COLO829 (cell line): ENCODE measurements at places on chromosomes 3 and 15.

- DNase-seq = peak; percentile 16
Measured at GRCh38 chr3:2156244-2156847, 57.7 kb downstream of the CNTN4 start.

GRCh38 chr15:92417716-92418115 is 24.0 kb downstream of the ST8SIA2 start:
- no peak for DNase-seq

- no peak for DNase-seq
Measured at GRCh38 chr3:46859001-46859710, 4.1 kb downstream of the MYL3 start.

- no peak for DNase-seq
Measured at GRCh38 chr3:97901313-97902248, 70.7 kb downstream of the RIOX2 start.

DNA sequence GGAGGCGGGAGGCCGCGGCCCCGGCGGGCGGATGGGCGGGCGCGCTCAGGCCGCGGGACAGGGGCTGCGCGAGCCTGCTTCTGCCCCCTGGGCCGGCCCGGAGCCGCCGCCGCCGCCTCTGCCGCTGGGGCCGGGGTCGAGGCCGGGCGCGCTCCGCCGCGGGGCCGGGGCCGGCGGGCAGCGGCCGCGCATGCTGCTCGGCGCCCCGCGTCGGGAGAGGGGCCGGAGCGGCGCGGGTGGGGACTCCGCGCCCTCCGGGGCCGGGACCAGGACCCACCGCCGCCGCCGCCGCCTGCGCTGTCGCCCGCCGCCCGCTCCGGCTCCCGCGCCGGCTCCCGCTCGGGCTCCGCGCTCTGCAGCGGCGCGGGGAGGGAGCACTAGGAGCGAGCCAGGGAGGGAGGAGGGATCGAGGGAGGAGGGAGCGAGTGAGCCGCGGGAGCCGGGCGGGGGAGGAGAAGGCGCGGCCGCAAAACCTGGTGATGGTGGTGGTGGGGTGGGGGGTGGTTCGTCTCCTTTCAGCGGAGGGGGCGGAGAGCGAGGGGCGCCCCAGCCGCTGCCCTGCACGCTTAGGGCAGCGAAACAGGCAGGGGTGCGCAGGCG is at the start of gene LINGO1:
Gene LINGO1, minus strand, starts transcription at position 379 of the 600 bp plus-strand sequence. CDS start 597 bp downstream, outside the sequence.
- DNase-seq = no peak

- DNase-seq = no peak
Measured at GRCh38 chr15:96500508-96500907, 170.0 kb downstream of the NR2F2 start.

DNA sequence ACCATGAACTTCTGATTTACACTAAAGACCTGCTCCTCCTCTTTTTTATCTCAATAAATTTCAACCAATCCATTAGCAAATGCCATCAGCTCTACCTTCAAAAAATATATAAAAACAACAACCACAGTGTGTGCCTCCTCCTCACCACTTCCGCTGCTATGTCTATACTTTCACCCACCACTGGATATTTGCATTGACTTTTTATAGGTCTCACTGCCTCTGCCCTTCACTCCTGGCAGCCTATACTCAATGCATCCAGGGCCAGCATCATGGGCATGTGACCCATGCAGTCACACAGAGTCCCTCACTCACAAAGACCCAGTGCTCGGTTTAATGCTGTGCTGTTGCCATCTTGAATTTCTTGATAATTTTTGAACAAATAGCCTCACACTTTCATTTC is 53.5 kb upstream of the CCDC54 start:
- DNase-seq = no peak

GRCh38 chr15:64695561-64695992 is 79.8 kb downstream of the RBPMS2 start:
- DNase-seq = no peak

- peak; percentile 14 for DNase-seq
Measured at GRCh38 chr15:44501768-44502366, 35.1 kb upstream of the EIF3J start.

GRCh38 chr3:112030901-112031300 is 3.6 kb upstream of the TMPRSS7 start:
- DNase-seq = no peak

DNA sequence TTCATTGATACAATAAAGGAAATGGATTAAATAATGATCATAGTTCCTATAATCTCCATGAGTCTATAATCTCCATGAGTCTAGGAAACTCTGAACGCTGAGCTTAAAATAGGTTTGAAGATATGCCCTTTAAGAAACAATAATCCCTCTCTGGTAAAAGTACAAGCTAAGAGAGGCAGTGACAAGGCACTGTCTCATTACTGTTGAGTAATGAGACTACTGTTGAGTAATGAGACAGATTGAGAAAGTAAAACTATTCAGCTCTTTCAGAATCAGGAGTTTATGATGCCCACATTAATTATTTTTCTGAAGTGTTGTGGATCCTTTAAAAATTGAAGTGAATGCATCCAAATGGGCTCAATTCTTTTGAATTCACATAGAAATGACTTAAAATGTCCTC is 235.5 kb upstream of the THRB start:
- DNase-seq = no peak

DNA sequence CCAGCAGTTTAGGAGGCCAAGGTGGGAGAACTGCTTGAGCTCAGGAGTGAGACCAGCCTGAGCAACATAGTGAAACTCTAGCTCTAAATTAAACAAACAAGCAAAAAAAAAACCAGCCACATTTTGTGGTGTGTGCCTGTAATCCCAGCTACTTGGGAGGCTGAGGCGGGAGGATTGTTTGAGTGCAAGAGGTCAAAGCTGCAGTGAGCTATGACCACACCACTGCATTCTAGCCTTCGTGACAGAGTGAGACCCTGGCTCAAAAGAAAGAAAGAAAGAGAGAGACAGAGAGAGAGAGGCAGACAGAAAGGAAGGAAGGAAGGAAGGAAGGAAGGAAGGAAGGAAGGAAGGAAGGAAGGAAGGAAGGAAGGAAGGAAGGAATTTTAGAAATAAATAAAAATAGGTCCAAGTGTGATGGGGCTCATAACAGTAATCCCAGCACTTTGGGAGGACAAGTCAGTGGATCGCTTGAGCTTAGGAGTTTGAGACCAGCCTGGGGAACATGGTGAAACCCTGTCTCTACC is 38.7 kb upstream of the LRIG1 start:
- no peak for DNase-seq

- DNase-seq = no peak
Measured at GRCh38 chr3:71511037-71511436, 72.5 kb downstream of the FOXP1 start.

DNA sequence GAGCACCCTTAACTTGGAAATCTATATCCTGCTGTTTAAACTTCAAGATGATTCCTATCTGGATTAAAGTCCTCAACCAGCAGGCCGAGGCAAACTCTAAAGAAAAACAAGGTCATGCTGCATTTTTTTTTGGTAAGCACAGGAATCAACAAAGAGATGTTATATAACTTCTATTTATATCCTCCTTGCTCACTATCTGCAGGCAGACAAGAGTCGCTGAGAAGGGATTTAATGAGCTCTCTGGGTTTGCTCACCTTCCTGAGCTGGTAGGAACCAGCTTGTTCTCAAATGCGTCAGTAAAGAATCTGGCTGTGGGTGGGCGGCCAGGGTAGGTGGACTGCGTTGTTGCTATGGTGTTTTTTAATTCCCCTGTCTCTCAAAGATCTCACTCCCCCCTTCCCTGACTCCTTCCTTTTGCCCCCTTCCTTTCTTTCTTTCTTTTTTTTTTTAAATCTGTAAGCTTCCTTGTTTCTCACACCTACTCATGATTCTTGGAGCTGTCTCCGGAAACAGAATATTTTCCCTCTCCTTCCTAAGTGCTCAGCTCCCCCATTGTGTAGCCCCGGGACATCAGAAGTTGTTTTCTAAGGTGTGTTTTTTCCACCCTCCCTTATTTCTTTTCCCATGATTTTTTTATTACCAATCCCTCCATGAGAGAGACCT is 228.8 kb upstream of the BHLHE40 start:
- peak; percentile 17 for DNase-seq

DNA sequence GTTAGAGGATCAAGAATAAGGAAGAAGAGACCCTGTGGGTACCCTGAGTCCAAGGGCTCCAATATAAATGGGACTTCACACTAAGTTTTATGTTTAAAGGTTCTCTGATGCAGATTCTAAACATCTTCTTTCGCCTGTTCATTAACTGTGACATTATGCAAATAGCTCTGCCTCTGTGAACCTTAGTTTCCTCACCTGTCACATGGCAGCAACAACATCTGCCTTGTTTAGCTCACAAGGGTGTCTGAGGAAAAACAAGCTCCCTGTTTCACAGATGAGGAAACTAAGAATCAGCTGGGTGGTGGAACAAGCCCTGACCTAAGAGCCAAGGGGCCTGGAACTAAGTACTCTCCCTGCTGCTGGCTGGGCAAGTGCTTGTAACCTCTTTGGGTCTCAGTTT is 40.8 kb downstream of the GOLGA6L1 start:
- no peak for DNase-seq

DNA sequence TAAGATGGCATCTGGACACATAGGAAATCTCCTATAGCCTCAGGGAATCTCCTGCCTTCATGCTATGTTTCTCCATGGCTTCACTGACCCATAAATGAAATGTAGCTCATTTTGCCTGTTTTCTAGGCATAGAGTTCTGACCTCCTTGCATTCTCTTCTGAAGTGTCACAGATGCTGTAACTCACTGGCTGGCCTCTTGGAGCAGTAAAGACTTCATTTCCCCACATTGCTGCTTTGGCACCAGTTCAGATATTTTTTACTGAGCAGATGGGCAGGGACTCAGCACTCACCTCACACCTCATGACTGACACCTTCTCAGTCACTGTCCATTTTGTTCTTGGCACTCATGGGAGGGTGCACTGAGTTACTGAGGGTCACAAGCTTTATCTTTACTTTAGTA is 286.7 kb upstream of the TGFBR2 start:
- DNase-seq = peak; percentile 53

- no peak for DNase-seq
Measured at GRCh38 chr3:53073553-53074365, 27.9 kb upstream of the SFMBT1 start.

- no peak for DNase-seq
Measured at GRCh38 chr3:105963161-105963560, 94.3 kb upstream of the CBLB start.

- no peak for DNase-seq
Measured at GRCh38 chr3:46889381-46890110, 12.0 kb downstream of the PTH1R start.

GRCh38 chr3:108552267-108553159 is 36.7 kb downstream of the CIP2A start:
- peak; percentile 57 for DNase-seq

GRCh38 chr15:79505956-79506355 is 73.8 kb downstream of the MINAR1 start:
- no peak for DNase-seq

DNA sequence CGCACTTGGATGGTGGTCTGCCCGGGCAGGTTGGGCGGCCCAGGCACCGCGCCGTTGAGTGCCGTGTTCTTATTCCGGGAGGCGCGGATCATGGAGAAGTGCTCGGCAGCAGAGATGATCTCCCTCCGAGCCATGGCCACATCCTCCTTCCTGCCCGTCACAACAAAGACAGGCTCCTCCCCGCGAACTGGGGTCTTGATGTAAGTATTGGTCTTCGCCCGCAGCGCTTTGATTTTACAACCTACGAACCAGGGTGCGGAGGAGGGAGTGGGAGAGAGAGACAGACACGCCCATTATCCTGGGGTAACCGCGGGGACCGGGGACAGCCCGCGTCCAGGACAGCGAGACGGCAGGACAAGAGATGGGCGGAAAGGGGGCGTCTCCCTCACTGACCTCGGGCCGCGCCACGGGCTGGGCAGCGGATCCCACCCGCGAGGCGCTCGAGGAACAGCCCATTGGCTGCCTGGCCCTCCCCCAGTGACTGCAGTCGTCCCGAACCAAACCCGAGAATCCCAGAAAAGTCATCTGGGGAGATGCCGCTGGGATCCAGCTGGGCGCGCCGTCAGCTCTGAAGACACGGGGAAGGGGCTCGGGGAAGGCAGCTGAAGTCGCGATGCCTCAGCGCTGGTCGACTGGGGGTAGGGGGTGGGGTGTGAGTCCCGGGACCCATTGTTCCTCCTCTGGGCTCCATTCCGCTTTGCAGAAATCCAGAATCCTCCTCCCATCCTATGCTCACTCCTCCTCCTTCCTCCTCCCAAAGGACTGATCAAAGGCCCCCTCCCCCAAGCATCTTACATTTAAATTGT is 1.2 kb downstream of the MEX3B start:
- no peak for DNase-seq

GRCh38 chr15:96460106-96460505 is 129.6 kb downstream of the NR2F2 start:
- DNase-seq = no peak

- DNase-seq = no peak
Measured at GRCh38 chr15:32993285-32993684, 201.2 kb downstream of the FMN1 start.

- DNase-seq = no peak
Measured at GRCh38 chr3:46538803-46539442, 27.2 kb downstream of the LRRC2 start.

GRCh38 chr15:73323374-73323955 is 45.3 kb downstream of the HCN4 start:
- no peak for DNase-seq

- DNase-seq = no peak
Measured at GRCh38 chr15:49656734-49657133, 35.9 kb downstream of the DTWD1 start.

GRCh38 chr3:171181907-171182690 is 155.6 kb upstream of the SLC2A2 start:
- no peak for DNase-seq

DNA sequence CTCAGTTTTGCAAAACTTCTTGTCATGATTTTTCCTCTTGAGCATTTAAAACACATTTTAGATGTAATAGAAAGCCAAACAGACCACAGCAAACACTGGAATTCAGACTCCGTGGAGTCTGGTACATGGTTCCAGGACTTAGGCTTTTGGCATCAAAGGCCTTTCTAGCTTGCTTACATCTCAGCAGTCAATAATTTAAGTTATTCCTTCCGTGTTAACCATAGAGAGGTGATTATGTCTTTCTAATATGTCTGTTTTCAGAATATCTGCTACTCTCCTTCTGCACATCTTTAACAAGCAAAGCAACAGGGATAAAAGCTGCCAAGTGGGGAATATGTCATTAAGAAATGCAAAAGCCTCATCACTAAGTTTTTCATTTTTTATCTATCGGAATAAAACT is 171.7 kb upstream of the CRBN start:
- DNase-seq = no peak

DNA sequence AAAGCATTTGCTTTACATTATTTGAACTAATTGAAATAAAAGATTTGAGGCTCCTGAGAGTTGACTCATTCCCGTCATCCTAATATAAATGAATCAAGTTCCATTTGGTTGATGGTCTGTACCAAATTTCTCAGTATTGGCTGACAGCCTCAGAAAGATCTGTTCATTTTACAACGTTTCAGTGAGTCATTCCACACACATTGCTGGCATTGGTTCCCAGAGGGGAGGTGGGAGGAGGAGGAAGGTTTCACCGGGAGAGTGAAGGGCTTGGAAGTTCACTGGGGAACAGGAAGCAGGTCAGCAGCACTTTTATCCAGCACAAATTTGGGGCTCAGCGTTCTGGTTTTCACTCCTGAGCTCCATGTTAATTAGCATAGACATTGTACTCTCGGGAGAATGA is 176.7 kb upstream of the CADPS start:
- DNase-seq = peak; percentile 79
